Stimulated activated CD4-positive, alpha-beta T cell treated with anti-CD3 and anti-CD28 coated beads, Interleukin-1b, Interleukin-23, amount 100 ng/mL, for 24 hours (primary cell): ENCODE measurements at places on chromosomes 6 and 20.

DNA sequence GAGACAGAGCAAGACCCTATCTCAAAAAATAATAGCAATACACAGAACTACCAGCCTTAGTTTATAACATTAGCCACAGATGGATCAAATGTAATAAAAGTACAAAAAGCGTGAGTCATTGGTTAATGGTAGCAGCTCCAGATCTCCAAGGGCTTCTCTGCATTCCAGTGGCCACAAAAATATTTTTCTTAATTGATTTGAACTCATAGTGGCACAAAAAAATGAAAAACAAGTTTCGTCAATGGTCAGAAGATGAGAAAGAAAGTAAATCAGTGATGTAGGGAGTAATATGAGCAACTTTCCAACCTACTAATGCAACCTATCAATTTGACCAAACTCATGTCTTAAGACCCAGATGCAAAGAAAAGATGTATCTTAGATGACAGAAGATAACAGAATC, 79.6 kb downstream of the CEP57L1 start:
- DNase-seq: no peak

DNA sequence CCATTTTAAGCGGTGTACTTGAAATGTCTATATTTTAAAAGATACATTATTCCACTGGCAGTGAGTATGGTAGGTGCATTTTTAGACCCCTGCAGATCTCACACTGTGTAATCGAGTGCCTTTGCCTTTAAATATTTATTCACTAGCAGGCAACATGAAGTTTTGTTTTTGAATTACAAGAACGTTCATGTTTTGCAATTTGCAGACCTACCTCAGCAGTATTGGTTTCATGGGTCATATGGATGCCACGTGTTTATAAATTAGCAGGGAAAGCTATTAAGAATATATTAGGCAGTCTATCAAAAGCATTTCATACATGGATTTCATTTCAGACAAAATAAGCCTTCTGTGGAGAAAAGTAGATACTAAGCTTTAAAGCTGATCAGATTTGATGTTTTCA, 7.2 kb downstream of the MAP3K4 start:
- DNase-seq: no peak

- no peak for DNase-seq
Measured at GRCh38 chr6:95593025-95593424, 15.7 kb downstream of the MANEA start.

- no peak for DNase-seq
Measured at GRCh38 chr6:7269816-7270215, 43.2 kb downstream of the SSR1 start.

DNA sequence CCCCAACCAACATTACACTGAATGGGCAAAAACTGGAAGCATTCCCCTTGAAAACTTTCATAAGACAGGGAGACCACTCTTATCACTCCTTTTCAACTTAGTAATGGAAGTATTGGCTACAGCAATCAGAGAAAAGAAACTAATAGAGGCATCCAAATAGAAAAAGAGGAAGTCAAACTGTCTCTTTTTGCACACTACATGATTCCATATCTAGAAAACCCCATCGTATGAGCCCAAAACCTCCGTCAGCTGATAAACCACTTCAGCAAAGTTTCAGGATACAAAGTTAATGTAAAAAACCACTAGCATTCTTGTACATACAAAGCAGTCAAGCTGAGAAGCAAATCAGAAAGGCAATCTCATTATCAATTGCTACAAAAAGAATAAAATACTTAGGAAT, 580.4 kb upstream of the PTCHD4 start:
- DNase-seq: no peak

GRCh38 chr6:156848123-156848522, 70.9 kb downstream of the ARID1B start:
- DNase-seq: no peak

DNA sequence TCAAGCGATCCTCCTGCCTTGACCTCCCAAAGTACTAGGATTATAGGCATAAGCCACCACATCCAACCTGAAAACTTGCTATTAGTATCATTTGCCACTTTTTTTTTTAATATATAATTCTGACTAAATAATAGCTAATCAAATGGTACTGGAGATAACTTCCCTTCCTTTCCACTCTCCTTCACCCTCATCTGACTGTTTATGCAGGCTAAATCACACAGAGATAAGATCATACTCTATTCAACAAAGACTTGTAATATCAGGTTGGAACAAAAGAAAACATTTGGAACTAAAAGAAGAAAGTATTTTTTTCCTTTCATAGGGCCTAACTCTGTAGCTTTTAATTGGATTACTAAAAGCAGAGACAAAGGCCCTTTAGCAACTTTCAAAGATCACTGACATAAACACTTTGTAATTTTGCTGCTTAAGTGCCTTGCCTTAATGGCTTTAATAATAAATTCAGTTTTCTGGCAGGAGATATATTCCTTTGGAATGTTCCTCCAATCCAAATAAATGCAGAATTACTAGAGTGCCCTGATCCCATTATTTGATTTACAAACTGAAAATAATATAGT, 198.7 kb upstream of the ASCC3 start:
- DNase-seq: no peak

GRCh38 chr6:111536910-111537527, 54.0 kb upstream of the REV3L start:
- no peak for DNase-seq

GRCh38 chr6:3345836-3346235, 87.1 kb downstream of the PSMG4 start:
- DNase-seq: no peak

DNA sequence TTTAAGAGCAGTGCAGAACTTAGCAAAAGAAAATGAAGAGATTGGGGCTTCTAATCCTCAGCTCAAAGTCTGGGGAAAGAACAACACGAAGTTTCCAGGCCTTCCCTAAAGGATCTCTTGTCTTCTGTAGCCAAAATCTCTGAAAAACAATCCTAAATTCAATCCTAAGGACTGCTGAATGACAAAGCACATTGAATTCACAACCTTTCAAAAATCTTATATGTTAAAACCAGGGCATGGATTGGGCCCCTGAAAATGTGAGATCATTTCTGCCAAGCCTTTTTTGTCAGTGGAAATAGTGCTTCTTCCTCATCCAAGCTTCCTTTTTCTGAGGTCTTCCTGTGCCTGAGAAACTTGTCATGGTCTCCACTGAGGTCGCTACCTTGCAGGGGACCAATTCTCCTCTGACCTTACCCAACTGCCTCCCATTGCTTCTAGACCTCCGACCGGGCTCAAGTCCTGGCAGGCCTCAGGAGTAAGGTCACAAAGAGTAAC, 126.2 kb upstream of the ARID1B start:
- no peak for DNase-seq

GRCh38 chr6:157019733-157020132, 242.6 kb downstream of the ARID1B start:
- DNase-seq: no peak

DNA sequence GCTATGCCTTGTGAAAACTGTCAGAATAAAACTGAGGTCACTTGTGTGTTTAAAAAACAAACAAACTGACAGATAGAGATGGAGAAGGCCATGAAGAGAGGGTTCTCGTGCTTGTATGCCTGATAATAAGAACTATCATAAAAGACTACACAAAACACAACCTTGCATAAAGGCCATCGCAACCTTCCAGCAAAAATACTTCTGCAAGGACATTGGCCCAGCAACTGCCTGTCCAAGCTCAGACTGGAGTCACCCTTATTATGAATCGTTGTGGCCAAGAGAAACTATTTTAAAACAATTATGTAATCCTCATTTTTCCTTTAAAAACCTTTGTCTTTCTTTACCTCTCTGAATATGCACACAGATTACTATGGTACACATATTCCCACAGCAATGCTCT, 93.0 kb upstream of the SMLR1 start:
- no peak for DNase-seq

GRCh38 chr20:9831032-9831431, 7.8 kb downstream of the PAK5 start:
- DNase-seq: no peak

GRCh38 chr6:106106276-106107042, 20.3 kb downstream of the PRDM1 start:
- no peak for DNase-seq

- no peak for DNase-seq
Measured at GRCh38 chr6:161117308-161117707, 125.7 kb downstream of the MAP3K4 start.

DNA sequence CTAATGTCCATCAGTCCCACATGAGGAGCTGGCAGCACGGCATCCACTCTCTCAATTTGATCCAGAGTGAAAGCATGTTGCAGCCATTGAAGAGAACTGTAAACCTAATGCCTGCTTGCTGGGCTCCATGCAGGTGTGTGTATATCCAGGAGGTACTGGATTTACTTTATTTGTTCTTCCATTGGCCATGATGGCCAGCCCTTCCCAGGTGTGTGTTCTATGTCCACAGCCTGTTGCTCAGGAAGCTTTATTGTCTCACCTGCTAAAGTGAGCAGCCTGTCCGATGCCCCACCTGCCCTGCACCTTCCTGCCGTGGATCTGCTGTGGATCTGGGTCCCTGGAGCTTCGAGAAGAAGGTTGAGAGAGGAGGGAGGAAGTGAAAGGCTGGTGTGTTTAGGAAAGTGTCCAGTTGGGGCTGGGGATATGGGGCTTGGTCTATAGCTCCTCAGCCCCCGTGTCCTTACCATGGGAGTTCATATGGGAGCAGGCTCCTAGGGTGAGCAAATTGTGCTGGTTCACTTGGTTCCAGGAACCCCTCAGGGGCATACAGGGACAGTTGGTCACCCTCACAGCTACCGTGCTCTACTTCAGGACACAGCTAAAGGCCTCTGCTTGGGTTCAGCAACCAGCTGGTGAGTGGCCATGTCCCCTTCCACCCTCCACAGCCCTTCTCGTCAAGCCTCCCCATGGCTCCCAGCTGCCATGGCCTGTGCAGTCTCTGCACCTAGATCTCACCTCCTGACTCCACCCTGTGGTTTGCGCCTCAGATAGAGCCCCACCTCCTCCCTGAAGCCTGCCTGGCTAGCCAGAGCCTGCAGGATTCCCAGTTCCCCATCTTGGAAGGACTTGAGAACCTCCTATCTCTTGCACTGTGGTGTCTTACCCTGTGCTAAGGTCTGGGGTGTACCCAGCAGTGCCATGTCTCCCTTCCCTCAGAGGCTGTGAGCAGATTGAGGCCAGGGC, 12.7 kb downstream of the TREML2 start:
- DNase-seq: no peak

- no peak for DNase-seq
Measured at GRCh38 chr6:43708860-43709653, 21.5 kb upstream of the MRPS18A start.
